Stimulated activated CD8-positive, alpha-beta memory T cell treated with anti-CD3 and anti-CD28 coated beads, Interleukin-15, amount 100 ng/mL, for 24 hours (primary cell): ENCODE measurements at places on chromosomes 5 and 9.

DNA sequence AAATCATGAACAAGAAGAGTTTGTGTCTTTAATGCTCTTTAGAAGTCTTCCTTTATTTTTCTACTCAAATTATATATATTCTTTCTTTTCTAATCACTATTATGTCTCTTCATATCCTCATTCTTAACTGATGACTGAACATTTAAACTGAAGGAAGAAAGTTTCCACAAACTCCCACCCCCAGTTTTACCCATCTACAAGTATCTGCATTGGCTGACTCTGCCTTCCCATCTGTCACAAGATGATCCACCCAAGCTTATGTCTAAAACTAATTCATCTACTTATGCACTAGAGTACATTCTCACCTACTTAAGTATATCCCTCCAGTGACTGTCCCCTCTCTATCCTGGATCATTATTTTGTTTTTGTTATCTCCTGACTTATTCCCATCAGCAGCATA is 344.5 kb downstream of the PRR16 start:
- DNase-seq = no peak

GRCh38 chr9:94002316-94003140 is 47.4 kb upstream of the BARX1 start:
- DNase-seq = no peak

DNA sequence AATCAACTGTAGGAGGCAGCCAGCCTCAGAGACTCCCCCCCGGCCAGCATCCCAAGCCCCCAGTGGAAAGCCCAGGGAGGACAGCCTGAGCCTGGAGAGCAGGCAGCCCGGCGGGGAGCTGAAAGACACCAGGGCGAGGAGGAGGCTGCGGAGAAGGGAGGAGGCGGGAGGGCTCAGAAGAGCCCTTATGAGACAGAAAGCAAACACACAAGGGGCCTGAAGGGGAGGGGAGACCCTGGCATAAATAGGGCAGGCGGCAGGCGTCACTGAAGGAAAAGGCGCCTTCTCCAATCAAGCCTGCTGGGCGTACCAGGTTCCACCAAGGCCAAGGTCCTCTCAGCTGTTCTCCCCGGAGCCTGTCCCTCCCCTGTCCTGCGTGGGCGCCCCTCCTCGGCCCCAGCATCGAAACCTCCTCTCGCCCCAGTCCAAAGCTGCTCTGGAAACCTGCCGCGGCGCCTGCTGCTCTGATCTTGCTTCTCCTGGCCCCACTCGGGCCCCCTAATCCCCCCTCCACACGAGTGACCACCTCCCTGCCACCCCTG is 1.3 kb downstream of the SLC9A3 start:
- DNase-seq = no peak

DNA sequence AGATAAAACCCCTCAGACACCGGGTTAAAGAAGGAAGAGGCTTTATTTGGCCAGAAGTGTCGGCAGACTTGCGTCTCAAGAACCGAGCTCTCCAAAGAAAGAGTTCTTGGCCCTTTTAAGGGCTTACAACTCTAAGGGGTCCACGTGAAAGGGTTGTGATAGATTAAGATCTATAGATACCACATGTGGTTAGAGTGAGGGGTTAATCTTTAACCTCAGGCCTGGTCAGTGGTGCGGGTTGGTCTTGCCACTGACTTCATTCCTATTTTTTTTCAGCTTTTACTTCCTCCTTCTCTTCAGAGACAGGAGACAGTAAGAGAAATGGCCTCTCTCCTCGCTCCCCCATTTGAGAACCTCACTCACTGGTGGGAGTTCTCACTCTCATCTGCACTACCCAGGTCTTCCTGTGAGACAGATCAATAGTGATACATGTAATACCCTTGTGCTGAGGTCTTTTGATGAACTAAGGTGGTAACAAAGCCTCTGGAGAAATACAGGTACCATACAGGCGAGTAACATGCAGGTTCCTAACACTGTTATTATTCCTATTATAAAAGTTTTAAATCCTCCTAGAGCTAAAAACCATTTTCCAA is 52.4 kb upstream of the COX7C start:
- DNase-seq = no peak

GRCh38 chr5:38404667-38405276 is 146.4 kb downstream of the EGFLAM start:
- no peak for DNase-seq

GRCh38 chr5:90220554-90220953 is 189.0 kb downstream of the CETN3 start:
- DNase-seq = no peak

DNA sequence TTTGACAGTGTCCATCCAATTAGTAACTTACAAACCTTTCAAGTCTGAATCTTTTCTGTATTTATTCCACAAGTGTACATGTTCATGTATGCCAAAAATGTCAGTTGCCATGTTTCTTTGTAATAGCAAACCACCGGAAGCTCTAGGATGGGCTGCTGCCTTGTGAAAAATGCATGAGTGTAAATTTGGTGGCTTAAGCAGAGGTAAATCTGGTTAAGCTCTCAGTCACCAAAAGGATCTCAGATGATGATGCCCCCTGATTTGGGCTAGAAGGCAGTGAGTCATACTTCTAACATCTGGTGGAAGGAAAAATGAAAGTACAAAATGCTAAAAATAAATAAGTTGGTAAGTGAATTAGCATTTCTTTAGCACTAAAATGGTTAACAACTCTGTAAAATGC is 567.5 kb downstream of the ELAVL2 start:
- no peak for DNase-seq

- no peak for DNase-seq
These were observed 220.9 kb downstream of the TRIM32 start for GRCh38 chr9:116907989-116908388.

DNA sequence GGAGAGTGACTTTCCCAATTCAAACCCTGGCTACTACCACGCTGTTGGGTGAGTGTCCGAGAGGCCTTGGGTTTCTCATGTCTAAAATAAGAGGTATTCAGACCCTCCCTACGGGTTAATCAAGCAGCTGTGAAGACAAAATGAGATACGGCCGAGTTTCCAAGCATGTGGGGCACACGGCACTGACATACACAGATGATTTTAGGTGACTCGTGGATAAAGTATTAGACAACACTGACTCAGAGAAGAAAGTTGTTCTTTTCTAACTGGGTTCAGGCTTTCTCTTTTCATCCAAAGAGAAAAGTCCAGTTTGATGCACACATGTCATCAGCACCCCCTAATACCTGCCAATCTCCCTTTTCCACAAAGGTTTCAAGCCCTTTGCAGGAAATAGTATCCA is 15.6 kb downstream of the FOXI1 start:
- DNase-seq = no peak

DNA sequence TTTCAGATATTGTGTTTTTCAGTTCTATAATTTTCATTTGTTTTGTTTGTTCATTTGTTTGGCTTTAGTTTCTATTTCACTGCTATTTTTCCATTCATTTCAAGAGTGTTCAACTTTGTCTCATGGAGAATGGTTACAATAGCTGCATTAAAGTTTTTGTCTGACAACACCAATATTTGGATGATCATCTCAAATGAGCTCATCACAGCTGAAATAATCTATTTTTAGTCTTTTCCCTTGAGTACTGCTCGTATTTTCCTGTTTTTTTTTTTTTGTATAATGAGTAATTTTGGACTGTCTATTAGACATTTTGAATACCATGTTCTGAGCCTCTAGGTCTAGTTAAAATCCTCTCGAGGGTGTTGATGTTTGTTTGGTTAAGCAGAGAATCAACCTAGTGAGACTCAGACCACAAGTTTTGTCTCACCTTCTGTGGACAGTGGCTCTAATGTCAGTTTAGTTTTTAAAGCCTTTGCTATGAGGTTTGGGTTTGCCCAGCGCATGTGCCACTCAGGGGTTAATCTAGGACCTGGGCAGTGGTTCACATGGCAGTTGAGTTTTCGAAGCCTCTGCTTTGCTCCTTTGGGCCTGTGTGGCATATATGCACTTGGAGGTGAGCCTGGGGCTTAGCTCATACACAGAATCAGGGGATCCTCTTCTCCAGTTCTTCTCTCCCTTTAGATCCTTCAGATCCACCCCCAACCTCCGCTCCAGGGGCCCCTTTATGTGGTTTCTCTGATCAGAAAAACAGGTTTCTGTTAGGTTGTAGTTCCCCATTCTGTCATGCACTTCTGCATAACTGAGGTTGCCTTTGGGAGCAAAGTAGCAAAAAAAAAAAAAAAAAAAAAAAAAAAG is 79.8 kb downstream of the ARSB start:
- no peak for DNase-seq

DNA sequence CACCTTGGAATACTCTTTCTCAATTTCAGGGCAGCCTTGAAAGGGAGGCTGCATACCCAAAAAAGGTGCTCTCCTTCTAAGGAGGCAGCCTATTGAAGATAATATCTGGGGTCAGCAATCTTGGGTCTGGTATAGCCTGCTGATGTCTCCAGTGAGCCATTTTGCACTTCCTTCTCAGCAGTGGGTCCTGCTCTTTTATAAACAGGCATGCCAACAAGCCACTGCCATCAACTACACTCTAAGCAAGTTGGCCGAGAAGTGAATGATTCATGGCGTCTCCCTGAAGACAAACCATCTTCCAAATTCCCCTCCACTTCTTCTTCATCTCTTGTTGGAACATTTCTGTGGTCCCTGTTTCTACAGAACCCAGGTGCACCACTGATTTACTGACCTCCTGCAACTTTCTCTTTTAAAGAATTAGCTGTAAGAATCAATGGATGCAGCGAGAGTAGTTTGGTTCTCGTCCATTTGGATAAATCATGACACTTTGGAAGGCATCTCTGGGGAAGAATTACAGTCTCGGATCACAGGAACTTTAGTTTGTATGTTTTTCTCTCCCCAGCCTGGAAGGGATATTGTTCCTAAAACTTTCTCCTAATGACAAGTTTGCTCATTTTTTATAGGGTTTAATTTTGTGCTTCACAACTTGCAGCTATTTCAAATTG is 108.3 kb downstream of the INSYN2B start:
- DNase-seq = no peak

DNA sequence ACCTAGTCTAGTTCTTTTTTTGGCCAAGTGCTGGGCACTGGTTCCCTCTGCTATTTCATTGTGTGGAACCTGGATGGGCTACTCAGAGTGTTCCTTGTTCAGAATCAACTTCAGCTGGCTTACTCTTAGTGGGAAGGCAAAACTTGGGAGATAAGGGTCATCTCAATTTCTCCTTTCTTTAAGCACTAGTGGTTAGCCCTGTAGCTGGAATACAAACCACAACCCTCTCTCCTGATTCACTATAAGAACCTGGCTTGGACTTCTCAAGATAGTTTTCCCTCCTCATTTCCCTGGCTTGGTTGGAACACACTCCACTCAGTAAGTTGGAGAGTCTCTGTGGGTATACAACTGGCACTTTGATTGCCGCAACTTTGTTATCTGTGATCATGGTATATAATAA is 35.1 kb downstream of the GRIA1 start:
- DNase-seq = no peak

DNA sequence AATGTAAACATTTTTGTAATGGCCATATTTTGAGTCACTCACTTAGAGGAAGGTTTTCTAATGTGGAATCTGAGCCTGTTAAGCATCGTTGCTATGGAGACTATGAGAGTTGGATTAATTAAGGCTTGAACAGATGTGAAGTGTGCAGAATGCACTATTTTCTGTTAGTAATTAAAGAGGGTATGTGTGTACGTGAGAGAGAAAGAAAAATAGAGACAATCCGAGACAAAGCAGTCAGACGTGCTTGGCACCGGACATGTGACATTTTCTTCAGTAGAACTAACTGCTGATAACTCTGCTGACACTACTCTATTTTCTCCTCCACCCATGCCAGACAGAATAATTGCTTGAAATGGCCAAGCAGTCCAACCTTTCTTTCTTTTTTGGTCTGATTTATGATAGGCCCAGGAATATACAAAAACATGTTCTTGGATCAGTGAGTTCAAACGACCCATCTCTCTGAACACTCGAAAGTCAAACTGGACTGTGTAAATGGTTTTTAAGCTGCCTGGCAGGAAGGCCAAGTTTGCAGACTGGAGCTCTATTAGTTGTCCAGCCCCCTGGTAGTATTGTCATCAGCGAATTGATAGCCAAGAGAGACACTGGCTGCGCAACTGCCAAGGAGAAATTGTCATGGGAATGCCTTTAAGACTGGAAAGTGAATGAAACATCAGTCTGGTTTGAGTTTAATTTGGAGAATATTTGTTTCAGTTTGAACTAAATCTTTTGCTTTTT is 322.1 kb downstream of the ARHGEF28 start:
- no peak for DNase-seq

GRCh38 chr9:38416461-38416860 is 7.8 kb downstream of the IGFBPL1 start:
- DNase-seq = no peak

GRCh38 chr5:55836191-55836590 is 15.0 kb upstream of the IL31RA start:
- DNase-seq = no peak

GRCh38 chr5:6902597-6902996 is 189.4 kb downstream of the TENT4A start:
- DNase-seq = no peak

DNA sequence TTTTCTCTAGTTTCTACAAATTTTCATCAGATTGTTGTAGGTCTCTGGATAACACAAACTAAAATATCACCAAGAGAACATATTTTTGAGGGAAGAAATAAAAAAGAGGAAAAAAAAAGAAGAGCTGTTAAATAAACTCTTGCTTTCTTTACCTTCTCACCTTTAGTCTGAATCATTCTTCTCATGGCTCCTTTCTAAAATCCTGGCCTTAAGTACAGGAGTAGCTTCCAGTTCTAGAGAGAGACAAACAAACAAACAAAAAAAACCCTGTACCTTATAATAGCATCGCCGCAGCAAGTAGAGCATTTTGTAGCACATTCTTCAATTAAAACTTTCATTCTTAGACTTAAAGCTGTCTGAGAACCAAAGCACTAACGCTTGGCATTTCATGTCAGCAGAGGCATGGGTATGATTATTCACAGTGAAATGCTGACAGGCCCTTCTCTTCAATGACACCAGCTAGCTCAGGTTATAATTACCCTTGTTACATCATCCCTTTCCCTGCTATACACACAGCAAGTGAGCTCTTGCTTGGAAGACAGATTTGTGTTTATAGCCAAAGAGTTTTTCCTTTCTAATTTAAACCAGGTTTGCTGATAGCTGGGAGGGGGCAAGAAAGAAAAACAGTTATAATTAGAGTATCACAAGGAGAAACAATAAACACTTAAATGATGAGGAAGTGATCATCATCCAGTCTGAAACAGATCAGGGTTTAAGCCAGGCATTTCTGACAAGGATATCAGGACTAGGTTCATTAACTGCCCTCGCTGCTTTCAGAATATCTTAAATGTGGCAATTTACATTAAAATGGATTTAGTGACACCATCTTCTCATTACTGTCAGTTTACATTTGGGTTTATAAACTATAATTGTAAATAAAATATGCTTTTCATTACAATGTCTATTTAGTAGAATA is 510.9 kb upstream of the ZNF608 start:
- no peak for DNase-seq

- no peak for DNase-seq
These were observed 17.8 kb downstream of the SERINC5 start for GRCh38 chr5:80238097-80238496.

GRCh38 chr5:140205216-140205615 is 30.2 kb downstream of the CYSTM1 start:
- DNase-seq = no peak

- DNase-seq = no peak
These were observed 191.9 kb downstream of the FANCC start for GRCh38 chr9:95125652-95126051.

- DNase-seq = no peak
These were observed 129.7 kb downstream of the GOLPH3 start for GRCh38 chr5:32044434-32044833.

GRCh38 chr9:91740701-91741100 is 209.3 kb downstream of the ROR2 start:
- no peak for DNase-seq
